Sigmoid colon (tissue), 7 donors: ENCODE measurements at places on chromosomes 2 and 18. TPM values are rescaled to one million over a fixed set of nuclear protein-coding genes. Genes with fewer than 3 reads are reported as not detected.
A peak's percentile ranks its signal among the peaks of the same experiment; 100 is the strongest.

The TPRKB gene
- 42.9 TPM for total RNA-seq

The IL1A gene
- not detected for total RNA-seq

The LOXHD1 gene
- total RNA-seq: 0.27 TPM

The GPR35 gene
- 2.5 TPM for total RNA-seq

The CHRNG gene
- not detected for total RNA-seq

The C2orf66 gene
- total RNA-seq: not detected

The RFX8 gene
- 0.83 TPM for total RNA-seq

The RAMP1 gene
- total RNA-seq: 324 TPM

- DNase-seq: no peak
These were observed 61.4 kb upstream of the NEUROD1 start for GRCh38 chr2:181741756-181742155.

- no peak for DNase-seq
These were observed 48.7 kb downstream of the PSMG2 start for GRCh38 chr18:12751503-12751884.

DNA sequence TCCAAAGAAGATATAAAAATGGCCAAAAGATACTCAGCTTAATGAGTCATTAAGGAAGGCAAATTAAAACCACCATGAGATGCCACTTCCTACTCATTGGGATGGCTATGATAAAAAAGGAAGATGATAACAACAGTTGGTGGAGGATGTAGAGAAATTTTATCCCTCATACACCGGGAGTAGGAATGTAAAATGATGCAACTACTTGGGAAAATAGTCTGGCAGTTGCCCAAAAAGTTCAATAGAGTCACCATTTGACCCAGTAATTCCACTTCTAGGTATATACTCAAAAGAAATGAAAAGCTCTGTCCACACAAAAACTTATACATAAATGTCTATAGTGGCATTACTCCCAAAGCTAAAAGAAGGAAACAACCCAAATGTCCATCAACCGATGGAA lies 10.1 kb upstream of the SULT1C2 start:
- DNase-seq: no peak

GRCh38 chr2:148896136-148896535 lies 21.1 kb downstream of the KIF5C start:
- DNase-seq: no peak

- peak; percentile 89 for DNase-seq
These were observed 543.0 kb upstream of the TNP1 start for GRCh38 chr2:217402761-217403383.

GRCh38 chr2:215760557-215760956 lies 252.8 kb downstream of the MREG start:
- DNase-seq: no peak

- DNase-seq: no peak
These were observed 6.0 kb upstream of the ALPI start for GRCh38 chr2:232449964-232450363.

DNA sequence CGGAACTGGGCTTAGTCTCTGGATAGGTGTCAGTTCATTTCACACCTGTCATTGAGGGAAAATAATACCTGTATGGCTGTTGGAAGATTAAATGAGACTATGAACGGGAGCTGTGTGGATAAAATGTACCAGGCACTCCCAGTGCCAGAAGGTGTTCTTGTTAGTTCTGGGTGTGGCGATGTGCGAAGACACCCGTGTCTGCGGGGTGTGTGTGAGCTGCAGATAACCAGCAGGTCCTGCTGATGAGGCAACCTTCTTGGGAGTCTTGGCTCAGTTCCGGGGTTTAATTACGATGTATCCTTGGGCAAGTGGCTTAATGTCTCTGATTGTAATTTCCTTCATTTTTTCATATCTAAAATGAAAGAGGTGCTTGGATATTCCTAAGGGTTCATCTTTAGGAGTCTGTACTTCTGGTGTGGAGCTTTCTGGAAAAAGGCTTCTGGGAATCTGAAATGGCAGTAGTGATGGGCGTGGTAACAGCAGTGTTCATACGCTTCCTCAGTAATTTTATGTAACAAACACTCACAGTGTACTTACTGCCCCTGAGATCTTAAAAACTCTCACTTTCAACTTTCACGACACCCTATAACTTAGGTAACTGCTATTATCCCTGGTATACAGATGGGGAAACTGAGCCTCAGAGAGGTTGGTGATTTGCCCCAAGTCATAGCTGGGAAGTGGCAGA lies 35.0 kb downstream of the NEDD4L start:
- no peak for DNase-seq

DNA sequence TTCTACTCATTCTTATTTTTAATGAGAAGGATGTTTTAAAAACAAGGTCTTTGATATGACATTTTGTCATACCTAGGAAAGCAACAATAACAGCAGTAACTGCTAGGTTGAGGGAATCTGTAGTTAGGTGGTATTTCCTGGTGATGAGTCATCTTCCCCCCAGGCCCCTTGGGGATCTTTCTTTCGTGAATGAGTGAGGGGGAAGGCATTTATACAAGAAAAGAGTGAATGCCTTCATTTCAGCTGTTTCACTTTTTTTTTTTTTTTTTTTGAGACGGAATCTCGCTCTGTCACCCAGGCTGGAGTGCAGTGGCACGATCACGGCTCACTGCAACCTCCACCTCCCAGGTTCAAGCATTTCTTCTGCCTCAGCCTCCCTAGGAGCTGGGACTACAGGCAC lies 108.6 kb downstream of the MAP4K4 start:
- DNase-seq: no peak

DNA sequence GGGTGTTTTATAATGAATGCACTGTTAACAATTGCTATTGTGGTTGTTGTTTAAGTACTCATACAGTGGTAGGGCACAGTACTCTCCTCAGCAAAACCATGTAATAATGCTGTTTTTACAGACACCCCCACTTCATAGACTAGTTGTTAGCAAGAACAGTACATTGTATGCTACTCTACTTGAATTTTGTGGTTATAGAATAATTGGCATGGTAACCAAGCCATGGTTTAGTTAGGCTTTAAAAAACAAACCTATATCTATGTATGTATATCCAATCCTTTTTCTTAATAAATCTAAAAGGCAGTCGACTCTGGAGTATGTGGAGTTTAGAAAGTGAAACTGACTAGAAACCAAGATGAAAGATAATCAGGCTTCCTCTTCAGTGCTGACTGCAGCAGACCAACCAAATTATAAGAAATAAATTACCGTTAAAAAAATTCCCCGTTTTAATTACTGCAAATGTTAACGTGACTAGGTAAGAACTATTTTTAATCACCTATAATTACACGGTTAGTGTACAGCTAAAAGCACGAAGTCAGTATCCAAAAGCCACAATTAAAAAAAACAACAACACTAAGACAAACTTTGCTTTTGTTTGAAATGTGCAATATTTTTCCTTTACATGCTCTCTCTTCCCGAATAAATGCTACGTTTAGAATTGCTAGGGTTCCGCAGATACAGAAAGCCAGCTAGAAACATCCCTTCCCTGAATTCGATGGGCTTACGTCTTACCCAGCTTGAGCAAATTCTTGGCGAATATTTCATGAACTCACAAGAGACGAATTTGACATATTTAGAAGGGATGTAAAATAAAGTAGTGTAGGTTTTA lies 113.3 kb upstream of the SERTAD2 start:
- no peak for DNase-seq

- DNase-seq: peak; percentile 78
These were observed 32.9 kb downstream of the KCNE4 start for GRCh38 chr2:223084873-223085272.

DNA sequence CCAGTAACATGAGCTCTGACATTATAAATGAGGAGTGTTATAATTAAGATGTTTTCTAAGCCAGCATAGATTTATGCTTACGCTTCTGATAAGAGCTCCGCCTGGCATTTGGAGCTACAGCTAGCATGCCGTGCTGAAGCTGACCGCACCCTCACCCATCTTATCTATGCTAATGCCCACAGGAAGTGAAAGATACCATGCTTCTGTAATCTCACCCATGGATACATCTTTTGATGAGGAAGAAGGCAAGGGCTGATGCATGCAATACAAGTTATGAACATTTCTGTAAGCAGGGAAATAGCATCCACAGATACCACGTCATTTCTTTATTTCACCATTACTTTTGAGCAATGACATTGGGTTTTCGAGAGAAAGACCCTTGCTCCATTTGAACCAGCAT lies 82.3 kb downstream of the ARL4C start:
- DNase-seq: no peak

DNA sequence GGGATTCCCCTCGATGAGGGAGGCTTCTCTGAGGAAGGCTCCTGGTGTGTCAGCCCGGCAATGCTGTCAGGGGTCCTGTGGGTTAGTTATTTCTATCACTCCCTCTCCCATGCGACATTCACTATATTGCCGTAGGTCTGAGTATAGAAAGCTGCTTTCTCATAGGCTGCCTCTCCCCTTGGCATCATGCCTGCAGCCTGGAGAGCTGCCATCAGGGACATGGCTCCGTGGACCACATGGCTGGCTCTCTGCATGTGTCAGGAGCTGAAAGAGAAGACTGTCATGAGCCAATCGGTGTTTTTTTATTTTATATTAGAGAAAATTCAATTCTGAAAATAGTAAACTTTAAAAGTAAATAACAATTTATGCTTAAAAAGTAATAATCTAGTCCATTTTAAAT lies 198.0 kb downstream of the CDH20 start:
- DNase-seq: no peak
